Femur (tissue), 1 donor: ENCODE measurements at places on chromosomes 4 and X.

DNA sequence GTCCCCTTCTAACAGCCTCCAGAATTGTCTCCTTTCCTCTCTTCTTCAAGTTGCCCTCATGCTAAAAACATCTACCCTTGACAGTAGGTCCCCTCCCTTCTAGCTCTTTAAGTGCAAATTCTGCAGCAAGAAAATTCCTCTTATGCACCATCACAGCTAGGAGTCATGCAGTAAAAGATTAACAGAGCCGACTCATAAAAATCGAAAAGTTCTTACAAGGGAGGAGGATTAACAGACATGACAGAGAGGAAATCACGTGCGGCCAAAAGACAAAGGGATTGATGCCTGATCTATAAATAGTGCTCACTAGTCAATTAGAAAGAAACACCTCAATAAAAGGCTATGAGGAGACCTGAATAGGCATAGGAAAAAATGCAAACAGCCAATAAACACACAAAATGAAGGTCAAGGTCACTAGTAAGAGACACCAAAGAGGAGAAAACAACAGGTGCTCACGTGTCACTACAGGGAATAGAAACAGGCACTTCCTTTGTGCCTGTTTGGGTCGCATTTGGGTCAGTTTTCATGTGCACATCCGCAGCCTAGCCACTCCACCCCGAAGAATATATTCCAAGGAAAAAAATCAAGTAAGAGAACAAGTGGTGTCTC, 3.4 kb downstream of the RNF212 start:
- DNase-seq = no peak

- DNase-seq = no peak
Measured at GRCh38 chr4:555566-556275, 20.4 kb downstream of the TMEM271 start.

DNA sequence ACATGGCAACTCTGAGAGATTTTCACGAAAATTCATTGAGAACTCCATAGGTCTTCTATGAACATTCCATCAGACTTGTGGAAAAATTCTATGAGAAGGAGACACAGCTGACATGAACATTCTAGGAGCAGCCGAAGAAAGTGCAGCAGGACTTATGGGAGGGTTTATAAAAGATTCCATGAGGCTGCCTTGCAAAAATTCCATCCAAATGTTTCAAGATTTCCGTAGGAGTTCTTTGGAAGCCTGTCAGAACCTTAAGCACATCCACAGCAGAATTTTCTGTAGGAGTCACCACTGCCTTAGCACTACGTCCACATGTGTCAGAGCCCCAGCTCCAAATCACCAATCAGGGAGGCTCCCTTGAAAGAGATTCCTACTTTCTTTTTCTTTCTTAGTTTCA, 67.0 kb upstream of the MSX1 start:
- DNase-seq = no peak

DNA sequence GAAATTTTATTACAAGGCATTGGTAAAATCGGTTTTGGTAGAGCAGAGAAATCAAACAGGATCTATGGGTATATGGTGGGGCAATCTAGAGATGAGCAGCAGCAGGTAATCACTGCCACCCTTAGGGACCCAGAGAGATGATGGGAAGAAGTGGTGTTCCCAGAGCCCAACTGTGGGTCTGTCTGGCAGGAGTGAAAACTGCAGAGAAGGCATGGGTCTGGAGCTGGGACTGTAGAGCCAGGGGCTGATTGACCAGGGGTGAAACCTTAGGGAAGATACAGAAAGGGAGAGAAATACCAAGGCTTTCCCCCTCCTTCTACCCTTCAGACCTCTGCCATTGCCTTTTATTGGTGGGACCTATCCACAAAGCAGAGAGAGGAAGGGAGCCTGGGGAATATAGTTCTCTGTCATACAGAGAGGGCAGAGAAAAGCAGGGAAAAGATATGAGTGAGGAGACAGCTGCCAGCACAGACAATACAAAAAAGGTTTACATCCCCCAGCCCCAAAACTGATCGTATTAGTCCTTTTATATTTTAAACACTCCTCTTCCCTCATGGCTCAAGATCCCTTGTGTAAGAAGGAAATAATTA, 28.7 kb downstream of the PDLIM5 start:
- DNase-seq = no peak

- DNase-seq = no peak
Measured at GRCh38 chr4:184294606-184295133, 77.0 kb upstream of the ENPP6 start.

- no peak for DNase-seq
Measured at GRCh38 chr4:152935631-152936445, at the start of gene FHDC1. TSS of gene FHDC1 (plus strand) at chr4:152936323. CDS start at chr4:152943058, 6,735 bp downstream.

DNA sequence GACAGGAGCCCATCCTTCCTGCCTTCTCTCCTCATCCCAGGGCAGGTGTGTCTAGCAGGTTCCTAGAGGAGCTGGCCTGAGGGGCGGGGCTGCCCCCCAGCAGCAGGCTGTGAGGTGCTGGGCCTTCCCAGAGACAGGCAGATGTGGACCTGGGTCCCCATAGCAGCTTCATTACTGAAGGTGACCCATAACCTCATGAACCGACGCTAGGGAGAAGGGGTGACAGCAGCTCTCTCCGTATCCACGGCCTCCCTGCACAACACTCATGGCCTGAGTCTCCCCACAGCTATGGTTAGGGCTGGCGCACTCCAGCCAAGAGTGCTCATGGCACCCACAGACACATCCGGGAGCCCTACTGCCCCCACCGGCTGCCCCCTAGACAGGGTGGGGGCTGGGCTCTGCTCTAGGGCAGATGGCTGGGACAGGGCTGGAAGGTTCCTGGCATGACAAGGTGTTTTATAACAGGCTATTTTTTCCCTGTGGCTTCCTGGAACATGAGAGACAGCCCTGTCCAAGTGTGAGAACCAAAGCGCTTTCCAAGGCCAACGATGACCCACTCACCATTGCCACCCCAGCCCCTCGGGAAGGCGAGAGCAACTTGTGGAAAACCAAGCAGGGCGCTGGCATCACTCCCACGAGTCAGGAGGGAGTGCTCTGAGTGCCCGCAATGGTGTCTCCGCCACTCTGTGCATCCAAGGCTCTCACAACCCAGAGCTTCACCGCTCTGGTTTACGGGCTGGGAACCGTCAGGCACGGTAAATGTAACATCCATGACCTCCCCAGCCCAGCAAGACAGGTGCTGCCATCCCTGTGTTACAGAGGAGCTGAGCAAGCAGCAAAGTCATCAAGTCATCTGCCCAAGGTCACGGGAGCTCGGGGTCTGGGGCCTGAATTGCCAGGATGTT, 59.8 kb downstream of the ACOX3 start:
- no peak for DNase-seq

DNA sequence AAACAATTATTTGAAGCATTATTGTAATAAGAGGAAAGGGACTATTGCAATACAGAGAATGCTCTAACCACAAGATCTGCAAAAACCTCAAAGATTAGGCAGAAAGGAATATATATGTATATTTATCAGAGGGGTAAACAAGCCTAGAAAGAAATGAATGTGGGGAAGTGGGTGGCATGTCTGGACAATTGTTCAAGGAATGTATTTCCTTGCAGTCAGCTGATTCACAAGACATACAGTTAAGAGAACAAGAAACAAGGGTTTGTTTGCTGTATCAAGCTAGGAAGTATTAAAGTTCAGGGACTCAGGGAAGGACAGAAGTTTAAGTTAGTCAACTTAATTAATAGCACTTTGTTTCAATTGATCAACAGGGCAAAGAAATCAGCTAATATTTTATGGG, 514.7 kb downstream of the CENPC start:
- no peak for DNase-seq

GRCh38 chrX:154541896-154542722, 4.5 kb downstream of the G6PD start:
- peak; percentile 65 for DNase-seq

- DNase-seq = no peak
Measured at GRCh38 chrX:119502727-119503483, 34.7 kb downstream of the SLC25A5 start.
